Left cardiac atrium (tissue), 4 donors: ENCODE measurements at places on chromosomes 11 and 22.

DNA sequence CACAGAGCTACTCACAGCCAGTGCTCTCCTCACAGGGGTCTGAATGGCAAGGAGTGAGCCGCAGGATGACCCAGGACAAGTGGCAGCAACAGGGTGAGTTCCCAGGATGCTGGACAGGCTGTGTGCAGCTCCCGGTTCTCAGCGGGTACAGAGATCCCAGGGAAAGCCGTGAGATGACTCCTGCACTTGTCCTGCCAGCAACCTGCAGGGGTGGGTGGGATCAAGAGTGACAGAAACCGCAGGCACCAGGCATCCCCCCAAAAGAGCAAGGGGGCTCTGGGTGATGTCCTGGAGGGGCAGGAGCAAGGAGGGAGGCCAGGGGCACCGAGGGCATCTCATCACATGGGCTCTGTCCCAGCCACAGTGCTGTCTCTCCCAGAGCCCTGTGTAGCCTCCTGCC lies 15.9 kb upstream of the PRODH start:
- peak; percentile 2 for DNase-seq

GRCh38 chr11:21921151-21921550 lies 271.7 kb upstream of the ANO5 start:
- no peak for DNase-seq

GRCh38 chr22:41661088-41661487 lies 27.6 kb downstream of the SNU13 start:
- no peak for DNase-seq

DNA sequence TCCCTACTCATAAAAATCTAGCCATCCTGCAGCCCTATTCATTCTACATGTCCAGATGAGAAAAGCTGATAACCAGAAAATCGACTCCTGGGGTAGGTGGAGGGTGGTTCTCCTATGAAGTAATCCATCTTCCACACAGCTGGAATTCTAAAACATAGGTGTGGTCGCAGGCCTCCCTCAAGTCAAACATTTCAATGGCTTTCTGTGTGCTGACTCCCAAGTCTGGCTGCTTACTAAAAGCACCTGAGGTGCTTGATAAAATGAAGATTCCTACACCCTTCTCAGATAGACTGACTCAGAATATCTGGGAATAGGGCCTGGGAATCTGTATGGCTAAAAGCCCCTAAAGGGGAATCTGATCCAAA lies 26.1 kb downstream of the IRAG1 start:
- no peak for DNase-seq

GRCh38 chr11:11077898-11078297 lies 220.0 kb upstream of the ZBED5 start:
- no peak for DNase-seq

- DNase-seq, result peak; percentile 14
Measured at GRCh38 chr11:2800655-2801531, 84.7 kb downstream of the CDKN1C start.

GRCh38 chr11:108635106-108635505 lies 29.8 kb upstream of the DDX10 start:
- no peak for DNase-seq

GRCh38 chr11:48013269-48013901 lies 33.0 kb downstream of the PTPRJ start:
- DNase-seq, result no peak

- DNase-seq, result no peak
Measured at GRCh38 chr11:126194121-126194543, 17.3 kb downstream of the RPUSD4 start.

- no peak for DNase-seq
Measured at GRCh38 chr11:118263112-118263511, 985 bp downstream of the MPZL2 start.

GRCh38 chr22:40529821-40530220 lies 106.7 kb downstream of the MRTFA start:
- DNase-seq, result no peak

DNA sequence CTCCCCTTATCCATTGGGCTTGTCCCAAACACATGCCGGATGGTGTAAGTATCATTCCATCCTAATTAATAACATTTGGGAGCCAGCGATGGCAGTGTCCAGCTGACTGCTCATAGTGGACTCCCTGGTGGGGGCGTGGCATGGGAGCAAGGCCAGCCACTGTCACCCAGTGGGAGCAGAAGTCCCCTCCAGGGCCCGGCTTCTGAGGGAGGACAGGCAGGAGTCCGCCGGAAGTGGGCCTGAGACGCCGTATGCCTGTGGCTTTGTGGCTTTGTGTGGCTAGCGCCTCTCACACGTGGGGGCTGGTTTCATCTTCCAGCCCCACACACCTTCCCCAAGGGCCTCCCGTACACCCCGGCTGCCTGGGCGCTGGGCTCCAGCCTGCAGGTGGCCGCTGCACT lies 124.5 kb downstream of the KCNQ1 start:
- DNase-seq, result no peak
